Keratinocyte (primary cell): ENCODE measurements at places on chromosomes 7 and 10. TPM values are rescaled to one million over a fixed set of nuclear protein-coding genes. Genes with fewer than 3 reads are reported as not detected.
A peak's percentile ranks its signal among the peaks of the same experiment; 100 is the strongest.

HMX2 gene
- polyA plus RNA-seq, result not detected in 3 replicates

DNA sequence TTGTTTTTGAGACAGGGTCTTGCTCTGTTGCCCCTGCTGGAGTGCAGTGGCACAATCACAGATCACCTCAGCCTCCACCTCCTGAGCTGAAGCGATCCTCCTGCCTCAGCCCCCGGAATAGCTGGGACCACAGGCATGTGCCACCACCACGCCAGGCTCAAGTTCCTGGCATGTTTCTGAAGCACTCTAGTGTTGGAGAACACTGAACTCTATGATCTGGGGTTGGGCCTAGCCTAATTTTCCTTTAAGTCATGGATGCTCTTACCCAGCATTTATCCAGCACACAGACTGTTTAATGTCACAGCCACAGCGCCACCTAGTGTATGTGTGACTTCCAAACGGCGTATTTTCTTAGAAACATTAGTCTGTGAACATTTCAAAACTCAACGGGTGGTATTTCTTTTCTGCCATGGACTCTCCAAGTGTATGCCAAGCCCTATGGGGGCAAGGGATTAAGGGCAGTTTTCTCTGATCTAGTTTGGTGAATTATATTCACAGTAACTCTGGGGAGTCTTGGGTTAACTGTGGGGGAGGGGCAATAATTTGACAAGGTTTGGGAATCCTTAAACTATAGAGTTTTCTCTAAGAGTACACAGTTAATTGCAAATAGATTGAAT, 91.8 kb downstream of the CREM start:
- H3K36me3 ChIP-seq, result no peaks in the 10 kb centered on the region
- peak; percentile 17 for DNase-seq
- no peaks in the 10 kb centered on the region for H3K4me1 ChIP-seq
- H3K27ac ChIP-seq, result no peak overlapping the region
- H3K27me3 ChIP-seq, result no peaks in the 10 kb centered on the region

DNA sequence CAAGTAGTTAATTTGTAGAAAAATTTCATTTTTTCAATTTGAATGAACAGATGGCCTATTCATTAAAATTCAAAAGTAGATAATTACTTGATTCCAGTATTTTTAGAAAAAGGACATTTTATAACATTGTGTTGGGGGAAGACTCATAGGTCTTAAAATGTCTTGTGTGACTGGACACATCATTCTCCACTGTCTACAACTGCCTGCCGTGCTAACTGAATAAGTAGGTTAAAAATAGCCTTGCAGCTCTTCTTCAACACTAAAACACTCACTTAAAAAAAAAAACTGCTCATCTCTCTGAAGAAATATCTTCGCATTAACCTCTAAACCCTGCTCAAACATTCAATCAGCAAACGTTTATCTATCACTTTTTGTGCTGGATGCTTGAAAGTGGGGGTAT, 253.8 kb downstream of the CSTF2T start:
- no peak overlapping the region for H3K27ac ChIP-seq
- no peak overlapping the region for H3K4me3 ChIP-seq
- H3K4me1 ChIP-seq, result no peaks in the 10 kb centered on the region
- DNase-seq, result no peak
- no peaks in the 10 kb centered on the region for H3K27me3 ChIP-seq

GRCh38 chr7:39566023-39566921, at the start of gene YAE1:
TSS of gene YAE1 (plus strand) at chr7:39566404. CDS start at chr7:39566419, 15 bp downstream.
- H3K36me3 ChIP-seq, result no peaks in the 10 kb centered on the region
- no peak for DNase-seq
- H3K27ac ChIP-seq, result peak within 1 kb of the TSS; percentile 67
- no peaks in the 10 kb centered on the region for H3K27me3 ChIP-seq

GRCh38 chr7:254337-255037, 35.5 kb upstream of the FOXL3 start:
- no peak overlapping the region for H3K27ac ChIP-seq
- no peaks in the 10 kb centered on the region for H3K27me3 ChIP-seq
- DNase-seq, result no peak

SYT15B gene
- polyA plus RNA-seq, result 0.13 TPM in 1 of 3 replicates, not detected in the others

EVX1 gene
- polyA plus RNA-seq, result not detected in 3 replicates

- no peak overlapping the region for H3K4me3 ChIP-seq
- H3K27me3 ChIP-seq, result no peaks in the 10 kb centered on the region
- H3K27ac ChIP-seq, result no peak overlapping the region
- H3K4me1 ChIP-seq, result peaks cover 8% of the 10 kb centered on the region
- no peak for DNase-seq
- no peaks in the 10 kb centered on the region for H3K36me3 ChIP-seq
These were observed 35.3 kb downstream of the PALD1 start for GRCh38 chr10:70513848-70514309.

DNA sequence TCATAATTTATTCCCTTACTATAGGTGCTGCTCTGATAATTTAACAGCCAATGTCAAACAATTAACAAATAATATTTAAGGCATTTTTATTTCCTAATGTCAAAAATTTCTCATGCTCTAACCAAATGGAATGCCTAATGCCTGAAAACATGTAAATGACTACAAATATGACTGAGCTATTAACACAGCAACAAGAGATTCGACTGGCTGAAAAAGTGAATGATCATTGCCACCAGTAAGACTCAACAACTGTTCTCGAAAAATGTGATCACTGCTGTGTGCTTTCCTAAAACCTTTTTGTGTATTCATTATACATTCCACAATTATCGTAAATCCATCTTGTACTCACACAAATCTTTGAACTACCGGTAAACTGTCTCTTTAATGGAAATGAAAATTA, 118.7 kb downstream of the NPY start:
- peaks cover 13% of the 10 kb centered on the region for H3K4me1 ChIP-seq
- no peak for DNase-seq
- no peaks in the 10 kb centered on the region for H3K27me3 ChIP-seq
- no peak overlapping the region for H3K27ac ChIP-seq
- H3K4me3 ChIP-seq, result no peak overlapping the region

GRCh38 chr10:117830787-117831212, 215.9 kb downstream of the RAB11FIP2 start:
- no peaks in the 10 kb centered on the region for H3K36me3 ChIP-seq
- H3K27ac ChIP-seq, result no peak overlapping the region
- DNase-seq, result no peak
- H3K4me1 ChIP-seq, result no peaks in the 10 kb centered on the region

- no peak overlapping the region for H3K27ac ChIP-seq
- peaks cover 5% of the 10 kb centered on the region for H3K4me1 ChIP-seq
- no peaks in the 10 kb centered on the region for H3K27me3 ChIP-seq
- H3K4me3 ChIP-seq, result no peak overlapping the region
- H3K36me3 ChIP-seq, result no peaks in the 10 kb centered on the region
- DNase-seq, result peak; percentile 17
These were observed 14.4 kb upstream of the RBM20 start for GRCh38 chr10:110629680-110630191.

CCDC172 gene
- polyA plus RNA-seq, result not detected in 3 replicates

ABCA13 gene
- polyA plus RNA-seq, result 0.23 to 0.76 TPM (median 0.61 TPM) in 3 replicates

- DNase-seq, result no peak
- H3K4me1 ChIP-seq, result peaks cover 12% of the 10 kb centered on the region
- no peak overlapping the region for H3K27ac ChIP-seq
- no peak overlapping the region for H3K4me3 ChIP-seq
These were observed 10.8 kb upstream of the C10orf53 start for GRCh38 chr10:49668684-49669083.

DNA sequence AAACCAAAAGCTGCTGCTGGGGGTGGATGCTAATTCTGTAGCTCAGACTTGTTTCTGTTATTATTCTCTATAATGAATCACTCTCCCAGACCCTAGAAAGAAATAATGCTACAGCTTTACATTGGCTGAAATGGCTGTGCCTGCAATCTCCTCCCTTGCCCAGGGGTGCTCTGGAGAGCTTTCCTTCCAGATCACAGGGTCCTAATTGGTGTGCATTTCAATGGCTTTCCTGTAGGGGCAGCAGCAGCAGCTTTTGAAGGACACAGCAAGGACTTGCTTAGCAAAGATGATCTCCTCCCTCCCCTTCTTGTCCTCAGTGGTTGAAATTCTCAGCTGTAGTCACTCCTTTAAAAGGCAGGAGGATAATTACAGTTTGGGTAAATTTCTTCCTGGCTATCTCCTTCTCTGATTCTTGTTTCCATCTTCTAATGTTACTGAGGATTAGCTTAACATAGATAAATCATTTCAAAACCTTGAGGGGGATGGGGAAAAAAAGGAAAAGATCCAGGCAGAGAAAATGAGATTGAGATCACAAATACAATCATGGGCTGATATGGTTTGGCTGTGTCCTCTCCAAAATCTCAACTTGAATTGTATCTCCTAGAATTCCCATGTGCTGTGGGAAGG, 120.2 kb upstream of the CTTNBP2 start:
- no peak for DNase-seq
- no peaks in the 10 kb centered on the region for H3K27me3 ChIP-seq
- no peak overlapping the region for H3K4me3 ChIP-seq
- no peaks in the 10 kb centered on the region for H3K36me3 ChIP-seq

OLAH gene
- 0.31 to 0.54 TPM (median 0.40 TPM) in 3 replicates for polyA plus RNA-seq

- no peak overlapping the region for H3K4me3 ChIP-seq
- DNase-seq, result no peak
- H3K27ac ChIP-seq, result peak overlapping the region; percentile 37
- H3K36me3 ChIP-seq, result peaks cover 46% of the 10 kb centered on the region
These were observed 76.8 kb downstream of the CTBP2 start for GRCh38 chr10:125083576-125083920.

GRCh38 chr7:55110993-55111361, 92.2 kb downstream of the EGFR start:
- DNase-seq, result no peak
- H3K4me3 ChIP-seq, result no peak overlapping the region
- H3K4me1 ChIP-seq, result peaks cover 77% of the 10 kb centered on the region
- H3K36me3 ChIP-seq, result peaks cover 2% of the 10 kb centered on the region
- H3K27ac ChIP-seq, result peak overlapping the region; percentile 91

GPNMB gene
- polyA plus RNA-seq, result 44.5 to 412 TPM (median 142 TPM) in 3 replicates

MYOZ1 gene
- polyA plus RNA-seq, result not detected in 3 replicates

- no peaks in the 10 kb centered on the region for H3K27me3 ChIP-seq
- DNase-seq, result no peak
- no peak overlapping the region for H3K27ac ChIP-seq
- H3K4me3 ChIP-seq, result no peak overlapping the region
These were observed 7.5 kb downstream of the BNIP3 start for GRCh38 chr10:131974034-131974817.

- DNase-seq, result no peak
- H3K36me3 ChIP-seq, result no peaks in the 10 kb centered on the region
- no peaks in the 10 kb centered on the region for H3K4me1 ChIP-seq
These were observed 36.7 kb downstream of the SLIT1 start for GRCh38 chr10:97149079-97149531.

TAS2R4 gene
- 0.24 to 0.73 TPM (median 0.68 TPM) in 3 replicates for polyA plus RNA-seq

NUTM2E gene
- 0.17 to 0.26 TPM (median 0.24 TPM) in 3 replicates for polyA plus RNA-seq

DNA sequence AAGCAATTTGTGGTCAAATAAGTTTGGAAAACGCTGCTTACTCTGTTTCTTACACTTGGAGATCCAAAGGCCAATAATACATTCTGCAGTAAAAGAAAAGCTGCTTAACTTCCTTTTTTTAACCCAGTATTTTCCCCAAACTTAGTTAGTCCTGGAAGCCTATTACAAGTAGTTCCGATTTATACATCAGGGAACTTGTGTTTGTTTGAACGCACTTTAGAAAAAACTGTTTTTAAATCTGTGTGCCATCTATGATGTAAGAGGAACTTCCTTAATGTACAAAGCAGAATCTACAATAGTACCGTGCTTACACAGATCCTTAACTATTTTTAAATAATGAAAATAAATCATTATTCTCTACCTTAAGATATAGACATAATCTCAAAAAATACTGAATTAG, 23.0 kb downstream of the SFR1 start:
- no peak overlapping the region for H3K4me3 ChIP-seq
- no peak for DNase-seq
- H3K27ac ChIP-seq, result no peak overlapping the region

SPDYE2 gene
- not detected in 3 replicates for polyA plus RNA-seq

GRCh38 chr10:24720096-24720495, 3.6 kb downstream of the ARHGAP21 start:
- H3K4me3 ChIP-seq, result peak overlapping the region; percentile 66
- H3K27ac ChIP-seq, result peak overlapping the region; percentile 16
- H3K27me3 ChIP-seq, result no peaks in the 10 kb centered on the region
- peaks cover 44% of the 10 kb centered on the region for H3K4me1 ChIP-seq
- peaks cover 7% of the 10 kb centered on the region for H3K36me3 ChIP-seq

DNA sequence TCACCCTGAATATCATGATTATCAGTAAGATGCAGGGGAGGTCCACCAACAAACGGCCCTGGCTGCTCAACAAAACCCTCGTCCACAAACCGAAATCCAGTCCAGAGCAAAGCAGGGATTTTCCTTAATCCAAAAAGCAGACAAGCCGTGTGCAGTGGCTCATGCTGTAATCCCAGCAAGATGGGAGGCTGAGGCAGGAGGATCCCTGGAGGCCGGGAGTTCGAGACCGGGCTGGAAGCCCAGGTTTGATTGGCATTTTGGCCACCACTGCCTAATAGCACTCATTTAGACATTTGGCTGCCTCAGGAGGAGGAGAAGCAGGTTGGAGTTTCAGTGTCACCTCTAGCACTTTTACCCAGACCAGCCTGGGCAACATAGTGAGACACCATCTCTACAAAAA, 562.0 kb upstream of the AUTS2 start:
- no peaks in the 10 kb centered on the region for H3K4me1 ChIP-seq
- no peak for DNase-seq
- H3K36me3 ChIP-seq, result no peaks in the 10 kb centered on the region
- H3K27ac ChIP-seq, result no peak overlapping the region
- no peak overlapping the region for H3K4me3 ChIP-seq
- H3K27me3 ChIP-seq, result no peaks in the 10 kb centered on the region

DNA sequence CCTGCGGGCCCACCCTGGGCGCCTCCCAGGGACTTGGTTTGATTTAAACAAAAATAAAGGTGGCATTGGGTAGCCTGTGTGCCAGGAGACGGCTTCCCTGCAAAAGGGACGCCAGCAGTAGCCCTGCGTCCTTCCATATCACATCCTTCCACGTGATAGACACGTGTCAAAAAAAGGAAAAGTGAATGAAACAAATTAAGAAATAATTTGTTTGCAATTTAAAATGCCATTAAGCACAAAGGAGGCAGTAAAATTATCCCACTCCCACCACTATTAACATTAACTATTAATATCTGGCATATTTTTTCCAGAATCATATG, 7.6 kb downstream of the TACR2 start:
- no peak overlapping the region for H3K4me3 ChIP-seq
- no peaks in the 10 kb centered on the region for H3K36me3 ChIP-seq
- DNase-seq, result no peak
- H3K4me1 ChIP-seq, result peaks cover 27% of the 10 kb centered on the region

- no peak overlapping the region for H3K4me3 ChIP-seq
- no peak for DNase-seq
- H3K36me3 ChIP-seq, result no peaks in the 10 kb centered on the region
- H3K27me3 ChIP-seq, result no peaks in the 10 kb centered on the region
- H3K4me1 ChIP-seq, result peaks cover 2% of the 10 kb centered on the region
- no peak overlapping the region for H3K27ac ChIP-seq
These were observed 25.2 kb downstream of the ADAP1 start for GRCh38 chr7:929311-929711.

ACTL6B gene
- not detected in 3 replicates for polyA plus RNA-seq
